Activated CD8-positive, alpha-beta memory T cell treated with anti-CD3 and anti-CD28 coated beads, Interleukin-2, amount 10 ng/mL, durations not matched to agents 7 days and 5 days (primary cell): ENCODE measurements at places on chromosomes 11 and 22.
A peak's percentile ranks its signal among the peaks of the same experiment; 100 is the strongest.

GRCh38 chr11:95501761-95502266 is 270.8 kb upstream of the SESN3 start:
- peaks cover 2% of the 10 kb centered on the region for H3K4me1 ChIP-seq
- DNase-seq, result no peak
- H3K27me3 ChIP-seq, result peaks cover 7% of the 10 kb centered on the region

- no peaks in the 10 kb centered on the region for H3K36me3 ChIP-seq
- no peak overlapping the region for H3K27ac ChIP-seq
These were observed 377.2 kb downstream of the CTTN start for GRCh38 chr11:70775386-70776075.

DNA sequence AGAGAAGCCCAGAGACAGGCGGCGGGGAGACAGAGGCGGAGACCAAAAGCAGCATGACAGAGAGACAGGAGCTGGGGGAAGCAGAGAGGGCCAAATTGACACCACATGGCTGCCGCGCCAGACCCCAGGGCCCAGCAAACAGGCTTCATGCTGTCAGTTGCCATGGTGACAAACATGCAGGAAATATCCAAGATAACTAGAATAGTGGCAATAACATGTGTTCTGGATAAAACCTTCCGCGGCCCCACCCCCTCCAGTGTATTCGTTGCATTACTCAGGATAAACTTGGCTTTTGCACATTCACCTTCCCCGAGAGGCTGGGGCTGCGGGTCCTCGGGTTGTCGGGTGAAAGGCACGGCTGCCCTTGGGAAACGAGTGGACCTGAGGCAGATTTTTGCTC is 49.9 kb upstream of the CDON start:
- H3K4me1 ChIP-seq, result peaks cover 16% of the 10 kb centered on the region
- H3K27ac ChIP-seq, result no peak overlapping the region
- H3K27me3 ChIP-seq, result no peaks in the 10 kb centered on the region
- no peak for DNase-seq

GRCh38 chr11:109148669-109149068 is 273.3 kb upstream of the C11orf87 start:
- H3K36me3 ChIP-seq, result no peaks in the 10 kb centered on the region
- DNase-seq, result no peak
- no peak overlapping the region for H3K4me3 ChIP-seq
- no peak overlapping the region for H3K27ac ChIP-seq

GRCh38 chr11:107665018-107665417 is 46.8 kb downstream of the SLN start:
- no peaks in the 10 kb centered on the region for H3K4me1 ChIP-seq
- H3K27ac ChIP-seq, result no peak overlapping the region
- no peak overlapping the region for H3K4me3 ChIP-seq
- no peaks in the 10 kb centered on the region for H3K36me3 ChIP-seq

- no peak for DNase-seq
- H3K27ac ChIP-seq, result no peak overlapping the region
- no peaks in the 10 kb centered on the region for H3K36me3 ChIP-seq
- H3K4me3 ChIP-seq, result no peak overlapping the region
- H3K4me1 ChIP-seq, result no peaks in the 10 kb centered on the region
These were observed 1.7 kb upstream of the OR52E5 start for GRCh38 chr11:5891216-5891800.

DNA sequence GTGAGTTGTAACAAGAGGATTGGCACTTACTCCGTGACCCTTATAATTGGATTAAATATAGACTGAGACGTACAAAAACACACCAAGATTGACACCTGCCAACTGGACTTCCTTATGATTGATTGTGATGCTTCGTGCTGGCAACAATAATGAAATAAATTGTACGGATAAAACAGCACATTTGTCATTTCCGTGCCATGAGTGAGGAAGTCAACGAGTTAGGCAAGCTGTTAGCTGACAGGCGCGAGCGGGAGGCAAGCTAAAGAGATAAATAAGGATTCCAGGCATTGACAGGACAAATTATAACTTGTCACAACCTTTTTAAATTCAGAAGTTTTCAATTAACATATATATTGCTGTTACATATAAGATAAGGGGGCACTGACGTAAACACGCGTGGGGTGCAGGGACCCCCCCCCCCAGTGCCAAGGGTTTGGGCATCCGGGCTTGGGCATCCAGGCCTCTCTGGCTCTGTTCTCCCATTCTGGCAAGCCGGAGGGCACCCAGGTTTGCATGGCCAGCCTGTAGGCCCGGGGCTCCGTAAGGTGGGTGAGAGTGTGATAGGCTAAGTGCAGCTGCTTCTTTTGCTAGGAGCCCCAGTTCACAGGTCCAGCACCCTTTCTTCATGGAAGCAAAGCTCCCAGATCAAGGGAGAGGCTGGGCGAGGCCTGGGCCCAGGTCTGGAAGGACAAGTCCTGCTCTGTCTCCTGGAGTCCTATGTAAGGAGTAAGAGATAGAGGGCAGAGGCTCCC is 11.2 kb upstream of the PAX6 start:
- no peak overlapping the region for H3K27ac ChIP-seq
- DNase-seq, result no peak
- peaks cover 5% of the 10 kb centered on the region for H3K36me3 ChIP-seq
- no peak overlapping the region for H3K4me3 ChIP-seq
- peaks cover 7% of the 10 kb centered on the region for H3K4me1 ChIP-seq

DNA sequence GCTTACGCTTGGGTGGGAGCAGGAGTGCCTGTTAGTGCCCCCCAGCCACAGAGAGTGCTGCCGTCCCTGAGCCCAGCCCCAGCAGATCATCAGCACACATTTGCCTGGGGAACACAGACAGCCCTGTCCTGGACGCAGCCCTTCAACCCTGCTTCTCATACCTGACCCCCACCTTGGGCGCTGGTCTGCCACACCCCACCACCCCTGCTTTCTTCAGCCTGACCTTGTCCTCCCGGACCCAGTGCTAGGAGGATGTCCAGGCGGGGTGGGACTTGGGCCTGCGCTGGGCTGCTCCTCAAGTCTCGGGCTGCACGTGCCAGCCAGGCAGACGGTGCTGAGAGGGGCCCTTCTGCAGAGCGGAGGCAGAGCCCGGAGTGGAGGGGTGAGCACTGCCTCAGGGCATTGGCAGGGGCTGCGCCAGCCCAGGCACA is 119.2 kb downstream of the KCNQ1OT1 start:
- H3K27ac ChIP-seq, result no peak overlapping the region
- no peaks in the 10 kb centered on the region for H3K4me1 ChIP-seq
- no peak overlapping the region for H3K4me3 ChIP-seq
- DNase-seq, result peak; percentile 30
- H3K36me3 ChIP-seq, result no peaks in the 10 kb centered on the region

DNA sequence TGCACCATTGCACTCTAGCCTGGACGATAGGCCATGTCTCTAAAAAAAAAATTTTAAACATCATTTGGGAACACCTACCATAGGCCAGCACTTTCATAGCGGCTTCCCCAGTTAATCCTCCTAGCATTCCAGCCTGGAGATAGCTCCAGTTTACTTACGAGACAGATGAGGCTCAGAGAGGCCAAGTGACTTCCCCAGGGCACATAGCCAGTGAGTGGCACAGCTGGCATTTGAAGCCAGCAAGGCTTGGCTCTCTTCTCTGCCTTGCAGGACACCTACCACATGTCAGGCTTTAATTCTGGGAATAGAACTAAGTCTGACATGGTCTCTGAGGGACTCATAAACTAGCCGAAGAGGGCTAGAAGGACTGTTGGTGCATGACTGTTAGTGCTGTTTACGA is 4.9 kb upstream of the TAGLN start:
- H3K4me3 ChIP-seq, result no peak overlapping the region
- no peak for DNase-seq
- no peak overlapping the region for H3K27ac ChIP-seq
- no peaks in the 10 kb centered on the region for H3K4me1 ChIP-seq

- DNase-seq, result no peak
- H3K4me1 ChIP-seq, result no peaks in the 10 kb centered on the region
- H3K4me3 ChIP-seq, result no peak overlapping the region
- no peaks in the 10 kb centered on the region for H3K27me3 ChIP-seq
These were observed 162.8 kb downstream of the SHANK2 start for GRCh38 chr11:71089571-71089970.

- DNase-seq, result no peak
- H3K36me3 ChIP-seq, result no peaks in the 10 kb centered on the region
- H3K27ac ChIP-seq, result no peak overlapping the region
- peaks cover 15% of the 10 kb centered on the region for H3K4me1 ChIP-seq
- H3K4me3 ChIP-seq, result no peak overlapping the region
These were observed 3.4 kb upstream of the NR1H3 start for GRCh38 chr11:47254386-47254785.

DNA sequence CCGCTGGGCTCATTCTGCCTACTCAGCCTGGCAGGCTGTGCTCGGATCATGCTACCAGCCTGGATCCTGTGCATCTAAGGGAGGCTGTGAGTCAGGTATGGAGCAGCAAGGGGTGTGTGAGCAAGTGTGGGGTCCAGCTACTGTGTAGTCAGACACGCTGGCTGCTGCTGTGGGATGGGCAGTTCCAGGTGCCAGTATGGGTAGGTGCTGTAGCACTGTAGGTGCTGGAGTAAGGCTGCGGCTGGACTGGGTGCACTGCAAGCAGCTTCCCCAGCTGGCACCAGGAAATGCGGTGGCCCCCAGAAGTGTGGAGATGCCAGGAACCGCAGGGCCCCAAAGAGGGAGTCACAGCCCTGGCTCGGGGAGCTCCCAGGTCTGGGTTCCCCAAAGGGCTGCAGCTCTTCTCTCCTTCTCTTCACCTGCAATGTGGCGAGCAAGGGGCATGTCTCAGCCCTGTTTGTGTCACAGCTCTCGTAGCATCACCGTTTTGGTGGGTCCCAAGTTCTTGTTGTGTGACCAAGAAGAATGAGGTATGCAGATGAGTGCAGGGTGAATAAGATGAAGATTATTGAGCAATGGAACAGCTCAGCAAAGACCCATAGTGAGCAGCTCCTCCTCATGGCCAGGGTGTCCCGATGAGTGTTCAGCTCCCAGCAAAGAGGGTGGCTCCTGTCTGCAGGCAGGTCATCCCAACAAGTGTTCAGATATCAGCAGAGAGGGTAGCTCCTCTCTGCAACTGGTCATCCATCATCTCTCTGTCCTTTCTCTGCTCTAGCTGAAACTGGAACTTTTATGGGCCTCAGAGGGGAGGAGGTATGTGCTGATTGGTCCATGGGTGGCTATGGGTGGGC is 462.9 kb downstream of the TBC1D22A start:
- peaks cover 2% of the 10 kb centered on the region for H3K27me3 ChIP-seq
- no peak overlapping the region for H3K4me3 ChIP-seq
- no peaks in the 10 kb centered on the region for H3K36me3 ChIP-seq
- DNase-seq, result peak; percentile 28
- H3K4me1 ChIP-seq, result no peaks in the 10 kb centered on the region

- DNase-seq, result no peak
- H3K36me3 ChIP-seq, result peaks cover 5% of the 10 kb centered on the region
- H3K27me3 ChIP-seq, result peaks cover 93% of the 10 kb centered on the region
- H3K27ac ChIP-seq, result no peak overlapping the region
These were observed 10.6 kb upstream of the PAX6 start for GRCh38 chr11:31821766-31822165.

DNA sequence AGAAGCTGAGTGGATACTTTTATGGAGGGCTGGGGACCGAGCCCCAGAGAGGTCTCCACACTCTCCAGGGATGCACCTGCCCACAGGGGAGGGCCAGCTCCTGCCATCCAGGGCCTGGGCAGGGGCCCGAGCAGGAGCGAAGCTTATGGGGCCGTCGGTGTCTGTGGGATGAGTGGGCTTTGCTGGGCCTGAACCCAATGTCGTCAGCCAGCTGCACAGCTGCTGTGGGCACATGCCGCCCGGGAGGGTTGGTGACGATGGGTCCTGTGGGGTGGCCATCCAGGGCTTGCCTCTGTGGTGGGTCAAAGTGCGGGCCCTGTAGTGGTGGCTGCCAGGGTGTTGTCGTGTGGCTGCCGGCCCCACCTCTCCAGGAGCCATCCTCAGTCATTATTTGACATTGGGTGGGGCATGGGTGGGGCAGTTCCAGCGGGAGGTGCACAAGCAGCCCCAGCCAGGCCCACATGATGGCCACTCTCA is 447.1 kb downstream of the TBC1D22A start:
- DNase-seq, result peak; percentile 33
- no peaks in the 10 kb centered on the region for H3K36me3 ChIP-seq
- H3K27ac ChIP-seq, result no peak overlapping the region
- no peak overlapping the region for H3K4me3 ChIP-seq

DNA sequence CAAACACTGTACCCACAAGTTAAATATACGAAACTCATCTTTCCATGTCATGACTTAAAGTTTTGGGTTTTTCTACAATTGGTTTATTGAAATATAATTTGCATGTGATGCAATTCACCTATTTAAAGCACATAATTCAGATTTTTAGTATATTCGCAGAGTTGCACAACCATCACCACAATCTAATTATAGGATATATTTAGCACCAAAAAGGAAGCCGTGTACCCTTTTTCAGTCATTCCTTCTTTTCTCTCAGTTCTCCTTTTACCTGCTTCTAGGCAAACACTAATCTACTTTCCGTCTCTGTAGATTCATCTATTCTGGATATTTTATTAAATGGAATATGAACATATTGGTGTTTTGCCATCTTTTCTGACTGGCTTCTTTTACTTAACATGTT is 1458.1 kb upstream of the TENM4 start:
- no peaks in the 10 kb centered on the region for H3K36me3 ChIP-seq
- H3K27ac ChIP-seq, result no peak overlapping the region
- H3K4me3 ChIP-seq, result no peak overlapping the region
- H3K27me3 ChIP-seq, result no peaks in the 10 kb centered on the region
- H3K4me1 ChIP-seq, result no peaks in the 10 kb centered on the region

DNA sequence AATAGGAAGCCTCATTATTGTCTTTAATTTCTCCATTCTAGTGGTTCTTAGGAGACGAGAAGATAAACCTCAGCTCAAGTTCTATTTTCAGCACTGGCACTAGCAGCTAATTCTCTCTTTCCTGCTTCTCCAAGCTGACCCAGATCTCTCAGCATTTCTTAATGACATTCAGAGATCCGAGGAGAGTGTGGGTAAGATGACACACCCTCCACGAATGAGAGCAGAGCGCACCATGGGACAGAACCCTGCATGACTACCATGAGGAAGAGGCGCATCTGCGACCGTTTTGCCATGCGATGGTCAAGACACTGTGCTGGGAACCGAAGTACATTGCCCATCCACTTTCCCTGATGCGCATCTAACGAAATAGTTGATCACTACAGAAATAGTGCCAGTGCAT is 241.8 kb downstream of the LARGE1 start:
- no peak overlapping the region for H3K4me3 ChIP-seq
- no peak overlapping the region for H3K27ac ChIP-seq
- H3K4me1 ChIP-seq, result no peaks in the 10 kb centered on the region
- DNase-seq, result no peak
